ENCODE measurements at places on chromosomes 1 and 21. TPM values are rescaled to one million over a fixed set of nuclear protein-coding genes. Genes with fewer than 3 reads are reported as not detected.

NUF2 gene
- total RNA-seq: 1.6 TPM

BCL2L15 gene
- under 0.01 TPM for total RNA-seq

UBE2Q1 gene
- 25.9 TPM for total RNA-seq

DNA sequence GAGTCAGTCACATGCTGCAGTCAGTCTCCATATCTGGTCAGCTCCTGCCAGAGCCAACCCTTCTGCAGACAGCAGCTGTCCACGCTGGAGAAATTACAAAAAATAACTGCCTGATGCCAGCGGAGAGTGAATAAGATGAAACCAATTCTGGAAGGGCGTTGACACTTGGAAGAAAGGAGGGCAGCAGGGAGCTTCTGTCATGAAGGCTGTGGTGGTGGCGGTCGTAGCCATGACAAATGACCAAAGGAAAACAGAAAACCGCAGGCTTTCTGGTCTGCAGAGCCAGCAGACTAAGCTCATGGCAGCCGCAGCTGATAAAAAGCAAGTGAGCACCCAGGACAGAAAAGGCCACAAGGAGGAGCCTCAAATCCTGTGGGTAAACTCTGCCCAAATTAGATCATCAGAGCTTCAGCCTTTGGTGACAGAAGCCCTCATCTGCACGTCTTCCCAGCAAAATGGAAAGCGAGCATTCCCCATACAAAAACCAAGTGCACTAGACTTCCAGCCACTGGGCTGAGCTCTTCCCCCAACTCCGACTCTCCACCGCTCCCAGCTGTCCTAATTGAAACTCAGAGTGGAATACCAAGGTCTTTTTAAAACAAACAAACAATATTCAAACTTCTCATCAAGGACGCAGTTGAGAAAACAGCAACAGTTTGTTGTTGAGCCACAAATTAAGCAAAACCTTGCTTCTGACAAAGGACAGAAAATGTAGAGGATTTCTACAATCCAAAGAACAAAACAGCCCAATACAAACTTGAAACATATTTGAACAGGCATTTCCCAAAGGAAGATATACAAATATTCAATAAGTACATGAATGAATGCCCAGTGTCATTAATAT lies 28.7 kb downstream of the RSPH1 start:
- DNase-seq: no peak

GRCh38 chr1:19484798-19485361 lies 459 bp downstream of the CAPZB start:
- peak; percentile 46 for DNase-seq

DNA sequence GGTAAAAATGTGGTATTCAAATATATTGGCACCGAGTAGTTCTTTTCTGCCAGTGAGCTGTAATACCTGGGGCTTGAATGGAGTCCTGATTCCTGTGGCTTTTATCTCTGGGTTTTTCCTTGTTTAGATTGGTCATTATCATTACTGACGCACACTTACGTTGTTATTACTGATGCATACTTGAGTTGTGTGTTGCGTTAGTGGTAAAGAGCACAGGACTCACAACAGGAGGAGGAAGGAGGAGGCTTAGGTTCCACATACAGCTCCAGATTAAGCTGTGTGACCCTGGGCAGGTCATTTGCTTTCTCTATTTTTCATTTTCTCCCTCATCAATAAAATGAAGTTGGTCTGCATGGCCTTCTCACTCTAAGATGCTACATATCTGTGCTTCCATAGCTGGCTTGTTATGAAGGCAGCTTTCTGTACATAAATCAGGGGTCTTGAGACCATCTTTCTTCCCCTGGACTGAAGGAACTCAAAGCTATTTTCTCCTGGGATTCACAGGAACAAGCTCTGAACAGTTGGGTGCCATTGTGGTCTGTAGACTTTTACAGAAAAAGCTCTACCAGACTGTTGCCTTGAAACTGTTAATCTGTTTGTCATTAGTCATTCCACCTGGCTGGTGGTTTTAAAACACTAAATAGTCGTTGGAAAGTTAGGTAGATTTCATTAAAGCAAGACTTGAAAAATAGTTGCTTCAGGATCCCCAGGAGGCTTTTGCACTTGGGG lies 5.6 kb downstream of the ARID1A start:
- no peak for DNase-seq

DNA sequence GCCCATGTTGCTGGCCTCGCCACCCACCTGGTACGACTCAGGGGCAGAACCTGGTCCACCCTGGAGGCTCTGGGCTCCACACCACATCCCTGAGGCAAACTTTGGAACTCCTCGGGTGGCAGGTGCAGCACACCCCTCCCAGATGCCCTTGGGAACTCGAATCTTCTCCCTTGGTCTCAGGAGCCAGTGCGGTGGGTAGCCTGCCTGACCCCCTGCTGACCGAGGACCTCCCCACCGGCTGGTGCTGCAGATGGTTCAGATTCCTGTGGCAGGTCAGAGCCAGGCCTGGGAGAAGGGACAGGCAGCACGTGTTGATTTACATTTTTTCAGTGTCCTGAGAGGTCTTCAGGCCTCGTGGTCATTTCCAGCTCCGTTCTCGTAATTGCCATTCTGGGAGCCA lies 6.3 kb upstream of the CFAP410 start:
- DNase-seq: no peak
